Stomach (tissue), 19 donors: ENCODE measurements at places on chromosomes 7 and 10. TPM values are rescaled to one million over a fixed set of nuclear protein-coding genes. Genes with fewer than 3 reads are reported as not detected.

DNA sequence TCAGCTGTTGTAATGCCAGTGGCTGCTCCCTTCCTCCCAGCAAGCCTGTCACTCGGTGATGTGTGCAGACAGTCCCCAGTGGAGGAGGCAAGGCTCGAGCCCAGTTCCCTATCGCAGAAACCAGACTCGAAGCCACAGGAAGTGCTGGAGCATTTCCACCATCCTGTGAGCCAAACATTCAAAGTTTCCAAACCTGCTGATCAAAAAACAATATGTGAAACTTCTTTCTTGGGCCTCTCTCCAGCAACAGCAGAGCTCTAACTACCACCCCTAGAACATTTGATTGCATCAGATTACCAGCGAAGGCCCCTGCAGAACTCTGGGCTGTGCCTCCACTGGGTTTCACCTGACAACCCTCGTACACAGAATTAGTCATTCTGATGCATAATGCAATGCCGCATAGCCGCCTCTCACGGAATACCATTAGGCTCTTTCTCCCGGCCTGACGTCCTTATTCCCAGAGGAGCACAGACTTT, 94.0 kb downstream of the ELMO1 start:
- DNase-seq, result no peak

The ZNF853 gene
- 2.6 TPM for polyA plus RNA-seq

- no peak for DNase-seq
Observed at GRCh38 chr7:78487464-78487863, 688.9 kb downstream of the PHTF2 start.

- no peak for DNase-seq
Observed at GRCh38 chr7:88015309-88015708, 81.3 kb downstream of the ADAM22 start.

DNA sequence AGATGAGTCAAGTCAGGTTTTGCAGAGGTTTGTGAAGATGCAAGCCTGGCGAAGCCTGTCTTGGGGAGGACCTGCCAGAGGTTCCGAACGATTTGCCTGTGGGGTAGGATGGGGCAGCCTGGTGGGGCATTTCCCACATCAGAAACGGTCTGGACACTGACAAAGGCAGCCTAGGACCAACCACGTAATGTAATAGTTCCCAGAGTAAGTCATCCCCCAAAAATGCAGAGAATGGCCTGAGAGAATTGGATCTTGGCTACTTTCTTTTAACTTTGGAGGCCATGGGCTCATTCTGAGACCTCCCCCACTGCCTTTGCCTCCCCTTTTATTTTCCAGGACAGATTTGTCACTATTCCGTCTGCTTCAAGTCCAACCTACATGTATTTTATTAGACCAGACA, 168.9 kb upstream of the SH2B2 start:
- DNase-seq, result no peak

GRCh38 chr10:126372396-126372795, 15.9 kb downstream of the ADAM12 start:
- no peak for DNase-seq

The WAC gene
- 22.8 TPM for polyA plus RNA-seq
